SHP77 treated with DMSO at 0.1 percent for 48 hours (cell line): ENCODE measurements at places on chromosomes 2 and 18.

DNA sequence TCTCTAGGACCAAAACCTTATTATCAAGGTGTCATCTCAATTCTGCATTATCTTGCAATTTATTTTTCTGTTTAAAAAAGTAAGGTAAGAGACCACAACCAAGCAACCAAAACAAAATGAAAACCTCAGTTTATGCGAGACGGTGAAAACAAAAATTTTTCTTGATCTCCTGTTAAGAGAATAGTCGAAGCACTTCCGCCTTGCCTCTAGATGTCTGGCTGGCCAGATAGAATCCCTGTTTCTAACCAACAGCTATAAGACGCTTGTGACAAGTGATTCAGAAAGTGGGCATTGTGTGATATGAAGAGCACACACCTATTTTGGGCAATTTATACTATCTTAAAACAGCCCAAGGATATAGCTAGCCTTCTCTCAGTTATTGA lies 51.2 kb downstream of the MGAT5 start:
- DNase-seq, result no peak

DNA sequence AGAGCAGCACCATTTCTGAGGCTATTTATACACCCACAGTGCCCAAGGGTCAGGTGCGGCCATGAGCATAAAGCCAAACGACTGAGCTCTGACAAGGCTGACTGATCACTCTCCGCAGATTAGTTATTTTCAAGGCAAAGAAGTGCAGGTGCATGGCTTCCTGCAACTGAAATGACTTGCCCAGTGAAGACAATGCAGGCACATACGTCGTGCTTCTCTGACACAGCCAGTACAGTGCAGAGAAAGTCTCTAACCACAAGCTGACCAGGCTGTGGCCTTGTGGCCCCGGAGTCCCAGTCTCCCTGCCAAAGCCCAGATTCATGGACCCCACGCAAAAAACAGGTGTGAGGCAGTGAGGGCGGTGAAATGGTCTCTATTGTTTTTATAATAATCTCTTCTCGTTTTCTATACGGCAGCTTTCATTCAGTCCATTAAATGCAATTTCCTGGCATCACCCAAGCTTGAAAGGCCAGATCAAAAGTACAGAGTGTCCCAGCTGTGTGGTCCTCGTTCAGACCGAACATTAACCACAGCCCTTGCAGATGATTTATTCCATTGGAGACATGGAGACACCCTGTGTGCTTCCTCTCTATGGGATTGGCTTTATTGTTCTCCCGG lies 447.0 kb upstream of the ID2 start:
- peak; percentile 84 for DNase-seq

- DNase-seq, result no peak
These were observed 65.9 kb upstream of the STPG4 start for GRCh38 chr2:47221039-47221438.

- no peak for DNase-seq
These were observed 27.0 kb downstream of the RBKS start for GRCh38 chr2:27863146-27863545.

GRCh38 chr2:98240786-98241398 lies 105.4 kb upstream of the CNGA3 start:
- no peak for DNase-seq

DNA sequence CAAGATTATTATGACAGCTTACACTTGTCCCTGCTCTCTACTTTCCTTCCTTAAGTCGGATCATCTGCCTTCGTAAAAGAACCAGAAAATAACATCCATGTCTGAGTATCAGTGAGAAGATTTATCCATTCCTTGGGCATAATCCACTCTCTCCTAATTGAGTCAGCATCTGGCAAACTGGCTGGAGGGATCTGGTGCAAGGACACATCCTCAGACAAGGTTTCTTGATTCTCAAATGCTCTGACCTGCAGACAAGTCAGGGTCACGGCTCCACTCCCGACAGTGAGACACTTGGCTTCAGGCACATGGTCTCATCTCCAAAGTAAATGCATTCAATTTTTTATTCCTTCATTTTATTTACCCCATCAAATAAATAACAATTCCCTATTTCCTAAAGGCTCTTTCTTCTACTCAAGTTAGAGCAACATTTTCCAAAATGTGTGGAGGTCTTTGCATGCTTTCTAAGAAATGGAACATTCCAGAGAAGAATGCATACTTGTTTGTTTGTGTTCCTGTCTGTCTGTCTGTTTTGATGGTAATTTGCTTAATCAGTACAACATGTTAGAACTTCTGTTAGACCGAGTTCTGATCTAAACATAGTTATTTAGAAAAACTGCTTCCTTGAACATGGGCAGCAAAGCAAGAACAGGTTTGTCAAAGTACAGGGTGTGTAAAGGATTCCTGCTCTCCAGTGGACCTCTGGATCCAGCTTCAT lies 246.9 kb downstream of the IRS1 start:
- no peak for DNase-seq

GRCh38 chr18:55665506-55665905 lies 77.5 kb upstream of the TCF4 start:
- DNase-seq, result no peak

DNA sequence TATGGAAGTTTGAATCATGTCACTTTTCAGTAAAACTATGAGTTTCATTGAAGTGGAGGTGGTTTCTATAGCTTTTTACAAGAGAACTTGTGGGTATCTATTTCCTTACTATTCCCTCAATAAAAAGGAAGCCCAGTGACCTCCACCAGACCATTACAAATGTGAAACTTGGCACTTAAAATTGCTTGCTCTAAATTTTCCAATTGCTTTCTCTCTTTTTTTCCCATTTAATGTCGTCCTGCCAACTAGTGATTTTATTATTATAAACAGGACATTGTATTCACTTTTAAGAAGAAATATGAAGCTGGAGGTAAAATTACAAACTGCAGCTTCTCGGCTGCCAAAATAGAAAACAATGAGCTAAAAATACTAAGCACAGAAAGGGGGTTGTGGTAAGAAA lies 208.2 kb upstream of the ALPP start:
- no peak for DNase-seq

- no peak for DNase-seq
These were observed 600.1 kb upstream of the RAB6C start for GRCh38 chr2:129379411-129379810.

DNA sequence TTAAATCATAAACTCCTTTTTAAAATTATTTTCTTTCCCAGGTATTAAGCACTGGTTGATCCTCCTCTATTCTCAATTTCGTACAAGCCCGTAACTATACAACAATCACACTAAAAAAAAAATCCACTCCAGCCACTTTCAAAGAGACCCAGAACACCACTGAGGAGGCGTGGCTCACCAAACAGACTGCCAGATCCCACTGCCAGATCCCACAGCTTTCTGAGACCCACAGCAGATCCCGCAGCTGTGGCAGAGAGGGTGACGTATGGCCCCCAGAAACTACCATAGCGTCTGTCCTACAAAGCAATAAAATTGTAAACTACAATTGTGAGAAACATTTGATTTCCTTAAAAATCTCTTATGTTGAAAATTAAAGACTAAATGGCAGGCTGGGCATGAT lies 230.7 kb upstream of the PXDN start:
- DNase-seq, result no peak

DNA sequence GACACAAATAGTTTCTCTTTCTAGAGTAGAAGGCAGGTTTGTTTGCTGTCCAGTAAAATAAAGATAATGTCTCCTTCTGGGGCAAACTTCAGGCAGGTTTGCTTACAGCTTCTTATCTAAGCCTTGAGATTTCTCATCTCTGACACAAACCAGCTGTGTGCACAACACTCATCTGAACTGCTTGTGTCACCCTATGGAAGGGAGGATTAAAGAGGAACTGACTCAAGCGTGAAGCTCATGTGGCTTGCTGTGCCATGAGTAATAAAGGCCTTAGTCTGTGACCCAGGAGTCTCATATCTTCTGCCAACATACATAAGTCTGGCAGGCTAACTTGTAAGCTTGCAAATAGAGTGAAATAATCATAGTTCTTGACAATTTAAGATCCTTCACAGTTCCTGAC lies 24.2 kb upstream of the CPO start:
- no peak for DNase-seq

DNA sequence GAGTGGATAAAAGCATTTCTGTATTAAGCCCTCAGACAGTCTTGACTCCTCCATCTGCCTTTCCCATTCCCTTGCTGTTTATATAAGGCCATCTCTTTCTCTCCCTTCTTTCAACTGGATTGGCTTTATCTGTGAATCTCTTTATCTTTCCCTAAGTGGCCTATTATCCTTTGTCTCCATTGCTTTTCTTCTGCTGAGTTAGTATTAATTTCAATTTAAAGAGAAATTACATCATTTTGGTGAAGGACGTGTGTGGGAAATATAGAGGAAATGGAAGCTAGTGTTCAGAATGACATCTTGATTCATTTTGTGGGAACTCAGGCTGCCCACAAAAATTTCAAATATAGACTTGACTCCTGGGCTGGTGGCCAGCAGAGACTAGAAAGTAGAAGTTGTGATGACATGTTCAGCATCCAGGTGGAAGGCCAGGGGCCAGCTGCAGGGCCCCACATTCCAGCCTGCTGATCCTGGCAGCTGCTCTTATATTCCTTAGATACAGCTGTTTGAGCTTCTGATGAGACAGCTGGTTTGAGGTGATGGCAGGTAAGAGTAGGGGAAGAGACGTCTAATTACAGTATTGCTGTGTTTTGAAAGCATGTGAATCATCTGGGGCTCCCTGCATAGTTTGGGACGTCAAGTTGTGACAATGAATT lies 52.3 kb downstream of the DIS3L2 start:
- DNase-seq, result no peak

GRCh38 chr2:119697290-119698020 lies 18.5 kb downstream of the TMEM177 start:
- DNase-seq, result no peak

DNA sequence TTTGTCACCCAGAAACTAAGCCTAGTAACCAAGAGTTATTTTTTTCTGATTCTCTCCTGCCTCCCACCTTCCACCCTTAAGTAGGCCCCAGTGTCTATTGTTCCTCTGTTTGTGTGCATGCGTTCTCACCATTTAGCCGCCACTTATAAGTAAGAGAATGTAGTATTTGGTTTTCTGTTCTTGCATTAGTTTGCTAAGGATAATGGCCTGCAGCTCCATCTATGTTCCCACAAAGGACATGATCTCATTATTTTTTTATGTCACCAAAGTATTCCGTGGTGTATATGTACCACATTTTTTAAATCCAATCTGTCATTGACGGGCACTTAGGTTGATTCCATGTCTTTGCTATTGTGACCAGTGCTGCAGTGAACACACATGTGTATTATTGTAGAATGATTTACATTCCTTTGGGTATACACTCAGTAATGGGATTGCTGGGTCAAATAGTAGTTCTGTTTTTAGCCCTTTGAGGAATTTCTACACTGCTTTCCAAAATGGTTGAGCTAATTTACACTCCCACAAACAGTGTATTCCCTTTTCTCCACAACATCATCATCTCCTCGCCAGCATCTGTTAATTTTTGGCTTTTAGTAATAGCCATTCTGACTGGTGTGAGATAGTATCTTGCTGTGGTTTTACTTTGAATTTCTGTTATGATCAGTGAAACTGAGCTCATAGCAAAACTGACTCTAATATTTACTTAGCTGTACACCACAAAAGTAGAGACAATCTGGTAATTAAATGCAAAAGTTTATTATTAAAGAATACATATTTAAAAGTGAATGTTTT lies 660.1 kb upstream of the SLC8A1 start:
- no peak for DNase-seq

DNA sequence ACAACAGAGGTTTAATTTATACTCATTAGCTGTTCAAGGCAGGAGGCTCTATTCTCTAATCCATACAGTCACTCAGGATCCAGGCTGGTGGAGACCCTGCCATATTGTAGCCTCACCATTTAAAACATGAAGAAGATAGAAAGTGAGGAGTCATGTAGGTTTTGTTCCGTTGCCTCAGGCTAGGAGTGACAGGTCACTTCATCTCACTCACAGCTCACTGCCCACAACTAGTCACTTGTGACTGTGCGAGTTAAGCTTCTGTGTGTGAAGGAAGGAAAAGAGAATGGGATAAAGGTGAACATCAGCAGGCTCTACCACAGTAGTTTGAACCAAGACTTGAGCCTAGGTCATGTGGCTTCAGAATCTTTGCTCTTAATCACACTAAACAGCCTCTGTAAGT lies 9.0 kb upstream of the IGFBP2 start:
- no peak for DNase-seq

- DNase-seq, result no peak
These were observed 1601.1 kb downstream of the SUCLG1 start for GRCh38 chr2:82857967-82858366.

DNA sequence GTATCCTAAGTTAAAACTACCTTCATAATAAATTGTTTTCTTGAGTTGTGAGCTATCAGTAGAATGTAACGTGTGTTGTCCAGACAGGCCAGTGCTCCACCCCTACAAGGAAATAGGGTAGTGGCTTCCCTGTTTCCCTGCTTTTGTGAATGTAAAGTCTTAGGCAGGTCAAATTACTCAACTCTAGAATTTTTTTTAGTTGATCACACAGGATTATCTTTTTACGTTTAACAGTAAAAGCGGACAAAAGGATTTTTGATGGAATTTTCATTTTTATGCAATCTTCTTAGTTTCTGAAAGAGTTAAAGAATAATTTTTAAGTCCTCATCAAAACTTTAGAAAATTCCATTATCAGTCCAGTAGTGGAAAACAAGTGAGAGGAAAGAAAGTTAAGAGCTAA lies 38.2 kb downstream of the GPD2 start:
- DNase-seq, result no peak

DNA sequence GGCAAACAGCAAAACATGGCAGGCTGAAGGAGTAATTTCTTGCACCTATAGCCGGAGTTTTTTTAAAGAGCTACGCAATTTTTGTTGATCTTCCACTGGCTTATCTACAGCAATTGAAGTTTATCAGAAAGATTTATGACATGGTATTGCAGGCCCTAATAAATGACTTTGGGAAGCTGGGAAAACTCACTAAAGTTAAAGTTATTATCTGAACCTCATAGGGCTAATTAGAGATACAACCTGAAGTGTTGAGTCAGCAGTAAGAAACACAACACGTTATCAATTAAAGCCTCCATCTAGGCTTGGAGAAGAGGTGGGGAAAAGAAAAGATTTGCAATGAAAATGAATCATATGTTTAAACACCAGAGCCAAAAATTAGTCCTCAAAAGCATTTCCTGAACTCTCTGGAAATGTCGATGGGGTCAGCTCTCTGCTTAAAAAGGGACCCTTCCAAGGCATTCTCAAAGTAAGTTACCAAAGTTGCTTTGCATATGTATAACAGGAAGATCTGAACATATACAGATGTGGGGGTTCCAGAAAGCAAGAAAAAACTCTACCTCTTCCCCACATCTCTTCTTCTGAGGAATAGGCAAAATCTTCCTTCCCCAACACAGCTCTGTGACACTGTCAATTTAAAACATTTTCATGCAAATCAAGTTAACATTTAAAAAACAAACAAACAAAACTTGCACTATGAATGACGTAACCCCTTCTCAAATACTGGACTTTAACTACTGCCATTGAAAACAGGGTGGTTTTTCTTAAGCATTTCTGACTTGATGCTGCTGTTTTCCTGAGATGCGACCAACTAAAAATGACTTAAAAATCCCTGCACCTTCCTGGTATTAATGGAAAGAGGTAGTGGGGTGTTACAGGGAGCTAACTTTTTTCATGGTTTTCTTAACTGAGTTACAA lies 915.6 kb downstream of the NRXN1 start:
- DNase-seq, result no peak
